ENCODE measurements at places on chromosomes 7 and 10.

DNA sequence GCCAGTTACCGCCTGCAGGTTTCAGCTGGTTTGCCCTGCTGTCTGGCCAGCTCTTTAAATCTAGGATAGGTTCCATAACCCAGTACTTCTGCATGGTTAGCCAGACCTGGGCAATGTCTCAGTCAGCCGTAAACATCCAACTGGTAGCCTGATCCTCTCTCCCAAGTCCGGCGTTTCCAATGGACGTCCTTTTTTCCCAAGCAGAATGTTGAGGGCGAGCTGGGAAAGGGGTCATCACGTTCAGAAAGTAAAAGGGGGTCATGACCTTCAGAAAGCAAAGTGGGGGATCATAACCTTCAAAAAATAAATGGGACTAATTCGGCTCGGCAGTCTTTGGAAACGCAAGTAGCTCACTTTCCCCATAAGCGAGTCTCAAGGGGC is 430 bp downstream of the PON3 start:
- no peak for DNase-seq

DNA sequence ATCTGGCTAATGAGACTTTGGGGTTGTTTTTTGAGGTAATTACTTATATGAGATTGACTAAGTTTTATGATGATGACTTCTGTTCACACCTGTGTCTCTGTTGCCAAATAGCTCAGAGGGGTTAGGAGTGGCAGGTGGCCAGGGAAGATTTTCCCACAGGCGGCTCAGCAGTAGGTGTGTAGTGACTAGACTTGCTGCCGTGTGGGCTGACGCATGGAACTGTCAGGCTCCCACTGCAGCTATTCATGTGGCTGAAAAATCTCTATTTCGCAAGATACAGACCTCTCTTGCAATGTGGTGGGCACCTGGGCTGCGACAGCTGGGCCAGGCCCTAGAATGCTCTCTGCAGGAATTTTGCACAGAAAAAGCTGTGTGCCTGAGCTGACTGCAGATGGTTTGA is 1.4 kb downstream of the CPA4 start:
- no peak for DNase-seq

DNA sequence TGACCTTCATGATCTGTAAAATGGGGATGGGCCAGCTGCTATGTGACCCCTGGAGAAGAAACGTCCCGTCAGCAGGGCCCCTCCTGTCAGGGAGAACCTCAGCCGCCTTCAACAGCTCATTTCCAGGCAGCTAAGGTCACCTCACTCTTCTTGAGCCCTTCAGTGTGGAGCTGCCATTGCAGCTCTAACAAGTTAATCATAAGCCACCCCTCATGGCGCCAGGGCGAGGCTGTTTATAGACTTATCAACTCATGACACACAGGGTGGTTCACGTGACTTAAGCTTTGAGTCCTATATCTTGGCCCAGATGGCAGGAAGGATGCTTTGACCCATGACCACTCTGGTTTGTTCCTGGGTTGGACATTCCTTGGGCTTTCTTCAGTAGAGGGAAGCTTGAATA is 315.1 kb downstream of the TNS3 start:
- no peak for DNase-seq

DNA sequence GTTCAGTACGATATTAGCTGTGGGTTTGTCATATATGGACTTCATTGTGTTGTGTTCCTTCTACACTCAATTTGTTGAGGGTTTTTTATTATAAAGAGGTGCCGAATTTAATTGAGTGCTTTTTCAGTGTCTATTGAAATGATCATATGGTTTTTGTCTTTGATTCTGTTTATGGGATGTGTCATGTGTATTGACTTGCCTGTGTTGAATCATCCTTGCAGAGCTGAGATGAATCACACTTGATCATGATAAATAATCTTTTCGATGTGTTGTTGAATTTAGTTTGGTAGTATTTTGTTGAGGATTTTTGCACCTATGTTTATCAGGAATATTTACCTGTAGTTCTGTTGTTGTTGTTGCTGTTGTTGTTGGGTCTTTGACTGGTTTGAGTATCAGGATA is 39.8 kb downstream of the ATOH7 start:
- no peak for DNase-seq
